MG63 (cell line): ENCODE measurements at places on chromosomes 13 and 19. TPM values are rescaled to one million over a fixed set of nuclear protein-coding genes. Genes with fewer than 3 reads are reported as not detected.
A peak's percentile ranks its signal among the peaks of the same experiment; 100 is the strongest.

C2CD4C gene
- not detected in 2 replicates for total RNA-seq

RELB gene
- 8.5 and 16.8 TPM in 2 replicates for total RNA-seq

DAND5 gene
- total RNA-seq, result 0.33 and 1.2 TPM in 2 replicates

DNA sequence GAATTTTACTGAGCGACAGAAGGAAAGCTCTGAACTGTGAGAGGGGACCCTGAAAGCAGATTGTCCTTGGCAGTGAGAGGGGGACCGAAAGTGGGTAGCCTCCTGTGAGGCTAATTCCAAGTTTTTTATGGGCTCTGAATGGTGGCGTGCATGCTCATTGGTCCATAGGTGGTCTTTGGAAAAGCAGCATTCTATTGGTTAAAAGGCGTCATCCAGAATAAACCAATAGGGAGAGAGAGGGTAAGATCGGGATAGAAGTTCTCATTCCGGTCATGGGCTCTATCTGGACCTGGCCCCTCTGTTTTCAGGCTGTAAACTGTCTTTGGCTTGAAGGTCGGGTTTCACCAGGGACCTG, 539.8 kb upstream of the PCDH9 start:
- no peak for DNase-seq

- DNase-seq, result no peak
Measured at GRCh38 chr19:35265900-35266519, 2.8 kb upstream of the USF2 start.

DNA sequence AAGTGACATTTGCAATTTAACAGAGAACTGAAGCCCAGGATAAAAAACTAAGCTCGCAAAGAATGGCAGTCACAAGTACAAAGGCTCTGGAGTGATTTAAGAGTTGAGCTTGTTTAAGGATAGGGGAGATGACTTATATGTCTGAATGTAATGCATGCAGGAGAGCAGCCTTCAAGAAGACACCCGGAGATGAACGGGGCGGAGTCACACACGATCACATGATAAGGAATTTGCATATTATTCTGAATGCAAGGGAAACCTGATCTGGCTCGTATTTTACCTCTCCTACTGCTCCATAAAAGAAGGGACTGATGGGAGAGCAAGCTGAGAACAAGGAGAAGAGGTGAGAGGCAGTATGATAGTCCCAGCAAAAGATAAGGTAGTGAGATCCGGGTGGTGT, 12.9 kb downstream of the TBC1D4 start:
- DNase-seq, result peak; percentile 13

- no peak for DNase-seq
Measured at GRCh38 chr19:18457483-18458331, 19.8 kb upstream of the ISYNA1 start.
